Omental fat pad (tissue), 4 donors: ENCODE measurements at places on chromosomes 3 and 15. TPM values are rescaled to one million over a fixed set of nuclear protein-coding genes. Genes with fewer than 3 reads are reported as not detected.

PLSCR4 gene
- 84.7 TPM for total RNA-seq

DLL4 gene
- total RNA-seq, result 5.8 TPM

PLA2G4F gene
- total RNA-seq, result not detected

PP2D1 gene
- not detected for total RNA-seq

PLSCR2 gene
- total RNA-seq, result not detected

SLC51A gene
- total RNA-seq, result not detected

LRRC2 gene
- 6.9 TPM for total RNA-seq

POC1A gene
- total RNA-seq, result 1.1 TPM

KCNMB3 gene
- 1.6 TPM for total RNA-seq

- DNase-seq, result no peak
These were observed 429.6 kb downstream of the LPP start for GRCh38 chr3:188583341-188584161.

GRCh38 chr3:30315447-30315846 lies 291.0 kb upstream of the TGFBR2 start:
- DNase-seq, result no peak

DNA sequence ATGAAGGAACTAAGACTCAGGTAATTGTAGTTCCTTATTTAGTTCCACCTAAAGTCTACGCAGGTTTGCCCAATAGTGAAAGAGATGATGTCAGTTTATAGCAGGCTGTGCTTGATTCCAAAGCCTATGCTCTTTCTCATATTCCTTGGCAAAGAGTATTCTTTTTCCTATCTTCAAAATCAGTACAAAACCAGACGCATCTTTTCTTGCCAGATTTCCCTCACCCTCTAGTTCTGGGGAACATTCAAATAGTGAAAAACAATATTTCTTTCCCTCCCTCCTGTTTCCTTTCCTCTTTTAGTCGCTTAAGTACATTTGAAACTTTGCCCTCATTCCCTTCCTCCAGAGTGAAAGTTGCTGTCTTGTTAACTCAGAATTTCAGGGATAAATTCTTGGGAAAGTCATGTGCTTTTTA lies 134.6 kb upstream of the PDZRN3 start:
- no peak for DNase-seq

DNA sequence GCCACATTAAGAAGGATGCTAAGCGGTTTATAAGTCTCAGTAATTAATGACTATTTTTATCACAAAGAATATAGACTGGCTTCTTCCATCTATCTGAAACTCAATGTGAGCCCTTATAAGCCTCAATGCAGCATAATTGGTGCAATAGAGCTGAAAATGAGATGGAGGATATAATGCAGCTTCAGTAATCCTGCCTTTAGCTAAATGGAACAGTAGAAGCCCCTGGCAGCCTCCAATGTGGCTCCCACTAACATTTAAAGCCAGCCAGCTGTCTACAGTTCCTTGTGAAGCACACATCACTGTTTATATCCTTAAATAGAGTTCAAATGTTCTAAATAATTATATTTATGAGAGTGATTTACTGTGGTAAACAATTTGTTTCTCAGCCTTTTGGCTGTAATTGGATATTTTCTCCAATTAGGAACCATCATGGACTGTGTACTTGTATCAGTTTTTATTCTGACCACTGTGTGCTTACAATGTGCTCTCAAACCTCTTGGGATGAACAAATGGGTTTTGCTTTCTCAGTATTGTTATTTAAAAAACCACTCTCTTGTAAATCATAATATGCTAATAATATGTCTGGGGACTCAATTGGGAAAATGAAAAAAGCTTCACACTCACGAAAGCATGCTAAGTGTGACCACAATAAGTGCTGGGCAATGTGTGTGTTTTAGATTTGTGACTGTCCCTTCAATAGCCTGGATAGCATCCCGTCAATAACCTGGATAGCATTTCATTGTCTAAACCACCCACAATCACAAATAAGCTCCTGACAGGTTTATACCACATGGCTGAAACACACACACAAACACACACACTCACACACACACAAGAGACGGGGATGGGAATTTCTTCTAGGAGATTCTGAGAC lies 366.6 kb downstream of the GBE1 start:
- no peak for DNase-seq

DNA sequence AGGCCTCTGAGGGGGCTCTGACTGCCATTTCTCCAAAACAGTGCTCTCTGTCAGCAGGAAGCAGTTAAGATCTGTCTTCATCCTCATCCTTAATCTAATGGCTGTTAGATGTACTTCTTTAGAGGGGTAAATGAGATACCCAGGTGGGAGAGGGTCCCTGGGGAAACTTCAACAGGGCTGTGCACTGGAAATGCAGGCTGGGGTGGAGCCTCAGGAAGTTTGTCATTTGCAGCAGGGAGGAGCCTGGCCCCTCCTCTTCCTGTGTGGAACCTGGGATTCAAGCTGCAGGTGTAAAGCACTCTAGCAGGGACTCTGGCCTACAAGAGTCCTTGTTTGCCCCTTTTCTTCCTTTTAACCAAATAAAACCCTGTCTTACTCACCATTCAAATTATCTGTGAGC lies 1173.6 kb downstream of the OTOL1 start:
- no peak for DNase-seq

DNA sequence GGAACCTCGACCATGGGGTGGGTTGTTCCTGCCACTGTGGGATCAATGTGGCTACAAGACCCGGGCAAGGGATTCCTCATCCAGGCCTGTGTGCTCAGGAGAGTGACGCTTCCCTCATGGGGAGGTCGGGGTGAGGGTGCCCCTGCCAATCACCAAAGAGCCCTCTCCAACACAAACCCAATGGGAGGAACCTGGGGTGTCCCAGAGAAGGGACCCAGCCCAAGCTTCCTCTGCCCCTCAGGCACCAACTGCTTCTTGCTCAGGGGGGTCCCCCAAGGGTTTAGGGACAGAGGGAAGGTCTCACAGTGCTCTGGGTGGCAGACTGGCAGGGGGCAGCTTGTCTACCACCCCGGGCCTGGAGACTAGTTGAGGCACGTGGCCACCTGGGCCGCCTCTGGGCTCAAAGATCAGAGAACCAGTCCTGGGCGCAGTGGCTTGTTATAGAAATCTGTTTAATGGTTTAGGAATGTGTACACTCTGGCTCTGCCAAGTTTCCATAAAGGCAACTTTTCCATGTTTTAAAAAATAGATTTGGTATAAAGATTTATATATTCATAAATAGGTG lies 26.6 kb downstream of the GP9 start:
- DNase-seq, result no peak

DNA sequence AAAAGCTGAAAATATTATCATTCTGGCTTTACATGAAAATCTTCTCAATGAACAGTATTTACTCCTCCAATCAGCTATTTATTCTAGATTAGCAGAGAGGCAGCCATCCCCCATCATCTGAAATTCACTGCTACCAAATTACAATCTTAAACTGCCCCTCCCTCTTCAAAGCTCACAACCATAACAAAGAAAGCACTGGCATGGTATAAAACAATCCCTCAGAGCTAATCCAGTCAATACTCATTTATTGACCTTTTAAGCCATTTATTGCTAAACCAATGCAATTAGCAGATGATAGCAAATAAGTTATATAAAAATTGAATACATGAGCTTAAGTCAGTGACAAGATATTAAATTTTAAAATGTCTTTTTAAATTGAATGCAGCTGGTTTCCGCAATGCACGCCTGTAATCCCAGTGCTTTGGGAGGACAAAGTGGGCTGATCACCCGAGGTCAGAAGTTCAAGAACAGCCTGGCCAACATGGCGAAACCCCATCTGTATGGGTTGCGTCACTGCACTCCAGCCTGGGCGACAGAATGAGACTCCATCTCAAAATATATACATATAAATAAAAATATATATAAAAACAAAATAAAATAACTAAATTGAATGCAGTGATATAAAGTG lies 12.1 kb downstream of the SLC4A7 start:
- no peak for DNase-seq

- no peak for DNase-seq
These were observed 111.1 kb upstream of the GBE1 start for GRCh38 chr3:81872566-81872965.

DNA sequence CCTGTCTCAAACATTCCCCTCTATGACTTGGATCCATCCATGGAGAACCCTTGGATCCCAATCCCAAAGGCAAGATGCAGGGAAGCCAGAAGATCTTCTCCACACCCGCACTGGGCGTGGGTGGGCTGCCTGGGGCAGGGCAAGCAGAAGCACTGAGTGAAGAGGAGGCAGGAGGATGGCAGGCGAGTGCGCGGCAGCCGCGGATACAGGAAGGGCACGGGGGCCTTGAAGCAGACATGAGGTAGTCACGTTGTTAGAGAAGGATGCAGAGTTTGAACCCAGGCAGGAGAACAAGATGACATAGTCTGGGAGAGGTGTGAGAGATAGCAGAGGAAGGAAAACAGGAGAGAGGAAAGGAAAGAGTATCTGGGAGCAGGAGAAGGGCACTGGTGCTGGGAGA lies 5.1 kb upstream of the IGDCC3 start:
- DNase-seq, result no peak

DNA sequence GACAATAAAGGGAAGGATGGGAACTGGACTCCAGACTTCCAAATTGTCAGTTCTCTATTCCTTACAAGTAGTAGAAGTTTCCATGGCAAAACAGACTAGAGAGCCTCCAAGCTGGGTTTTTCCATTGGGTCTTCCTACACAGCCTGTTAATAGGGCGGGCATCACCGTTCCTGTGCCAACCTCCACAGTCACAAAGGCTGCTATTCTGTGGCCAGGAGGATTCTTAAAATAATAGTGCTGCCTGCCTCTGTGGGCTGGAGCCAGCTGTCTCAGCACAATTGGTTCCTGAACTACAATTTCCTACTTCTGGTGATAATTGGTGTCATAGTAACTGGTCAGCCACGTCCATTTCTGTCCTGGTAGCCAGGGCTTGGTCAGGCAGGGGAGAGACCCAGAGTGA lies 38.6 kb downstream of the LYZL4 start:
- DNase-seq, result no peak

GRCh38 chr3:13281507-13282357 lies 138.4 kb downstream of the NUP210 start:
- no peak for DNase-seq

GRCh38 chr15:58473724-58474123 lies 41.9 kb downstream of the LIPC start:
- DNase-seq, result no peak

DNA sequence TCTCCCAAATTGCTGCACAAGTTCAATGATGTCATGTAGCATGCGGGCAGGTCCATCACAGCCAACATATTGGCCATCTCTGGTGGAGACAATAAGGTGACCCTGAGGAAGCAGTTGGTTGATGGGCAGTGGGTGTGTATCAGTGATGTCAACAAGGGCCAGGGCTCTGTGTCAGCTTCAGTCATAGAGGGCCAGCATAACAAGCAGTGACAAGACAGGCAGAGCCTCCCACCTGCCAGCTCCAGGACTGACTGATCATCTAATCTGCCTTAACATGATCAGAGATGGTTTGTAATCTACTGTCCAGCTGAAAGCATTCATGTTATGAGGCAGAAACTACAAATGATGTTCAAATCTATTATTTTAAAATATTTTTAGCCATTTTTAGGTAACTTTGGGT lies 62.3 kb downstream of the GLB1 start:
- no peak for DNase-seq

GRCh38 chr3:4981665-4982494 lies 2.6 kb downstream of the BHLHE40 start:
- DNase-seq, result no peak

- DNase-seq, result no peak
These were observed 465.2 kb upstream of the TGFBR2 start for GRCh38 chr3:30141178-30141581.

DNA sequence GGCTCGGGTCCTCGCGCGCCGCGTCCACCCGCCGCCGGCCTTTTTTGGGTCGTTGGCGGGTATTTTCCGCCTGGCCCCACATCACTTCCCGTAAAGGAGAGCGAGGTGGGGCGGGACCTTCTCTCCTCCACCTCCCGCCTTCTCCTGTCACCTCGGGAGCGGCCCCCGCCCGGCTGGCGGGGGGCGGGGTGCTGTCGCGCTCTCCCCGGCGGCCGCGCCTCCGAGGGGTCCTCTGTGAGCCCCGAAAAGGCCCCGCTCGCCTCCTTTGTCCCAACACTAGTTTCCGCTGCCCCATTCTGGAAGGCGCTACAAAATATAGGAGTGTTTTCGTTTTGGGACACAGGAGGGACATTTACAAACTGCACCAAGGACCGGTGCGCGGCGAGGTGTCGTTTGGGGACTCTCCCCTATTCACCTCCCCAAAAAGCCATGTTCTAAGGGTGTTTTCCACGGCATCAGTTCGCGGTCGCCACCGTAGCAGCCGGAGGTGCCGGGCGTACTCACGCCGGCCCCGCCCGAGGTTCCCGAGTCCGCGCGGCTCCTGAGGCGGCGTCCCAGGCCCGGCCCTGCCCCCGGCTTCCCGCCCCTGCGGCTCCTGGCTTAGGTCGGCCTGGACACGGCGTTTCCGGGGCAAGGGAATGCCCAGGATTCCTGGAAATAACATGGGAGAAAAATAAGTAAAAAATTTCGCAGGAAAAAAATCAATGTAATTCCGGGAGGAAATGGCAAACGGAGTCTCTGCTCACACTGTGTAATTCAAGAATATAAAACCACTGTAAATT lies at the start of gene RAB27A:
TSS of gene RAB27A (minus strand) at position 68 of the 782 bp plus-strand sequence. CDS start 54,879 bp downstream, outside the sequence.
- peak; percentile 46 for DNase-seq

- no peak for DNase-seq
These were observed 380.7 kb downstream of the ERC2 start for GRCh38 chr3:56087451-56088053.

DNA sequence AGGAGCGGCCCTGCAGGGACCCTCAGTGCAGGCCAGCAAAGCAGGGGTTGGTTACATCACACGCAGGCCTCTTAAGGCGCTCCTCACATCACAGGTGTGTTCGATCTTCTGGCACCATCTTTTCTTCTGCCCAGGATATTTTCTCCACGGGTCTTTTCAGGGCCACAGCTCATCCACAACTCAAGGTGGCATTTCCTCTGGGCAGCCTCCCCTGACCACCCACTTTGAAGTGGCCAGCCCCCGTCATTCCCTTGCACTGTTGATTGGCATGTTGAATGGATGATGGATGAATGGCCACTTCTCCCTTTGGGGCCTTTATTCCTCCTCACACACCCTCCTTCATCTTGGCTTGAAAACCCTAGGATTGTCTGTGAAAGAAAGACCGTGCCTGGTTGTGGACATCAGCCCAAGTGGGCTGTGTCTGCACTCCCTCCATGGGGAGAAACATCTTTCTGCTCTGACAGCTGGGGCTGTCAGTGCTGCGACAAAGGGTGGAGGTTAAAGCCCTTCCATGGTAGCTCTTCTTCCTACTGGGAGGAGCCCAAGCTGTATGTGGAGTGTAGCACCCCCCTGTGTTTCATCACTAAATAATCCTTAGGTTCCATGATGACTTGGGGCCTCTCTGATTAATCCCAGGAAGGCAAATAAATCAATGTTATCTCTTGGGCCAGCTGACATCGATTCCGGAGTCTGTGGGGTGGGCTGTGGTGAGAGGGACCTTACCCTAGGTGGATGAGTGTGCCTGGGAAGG lies 102.5 kb downstream of the EPHB1 start:
- DNase-seq, result no peak

GRCh38 chr3:136840252-136840651 lies 21.3 kb downstream of the SLC35G2 start:
- no peak for DNase-seq
